ENCODE measurements at places on chromosomes 4 and X. TPM values are rescaled to one million over a fixed set of nuclear protein-coding genes. Genes with fewer than 3 reads are reported as not detected.

GRCh38 chr4:138401334-138401733, 159.2 kb upstream of the SLC7A11 start:
- no peaks in the 10 kb centered on the region for H3K36me3 ChIP-seq
- H3K27ac ChIP-seq, result peak overlapping the region; percentile 21
- H3K4me1 ChIP-seq, result peaks cover 33% of the 10 kb centered on the region
- no peaks in the 10 kb centered on the region for H3K27me3 ChIP-seq
- DNase-seq, result peak; percentile 19

GRCh38 chr4:76996445-76996844, 46.9 kb downstream of the SEPTIN11 start:
- peaks cover 14% of the 10 kb centered on the region for H3K4me1 ChIP-seq
- no peak overlapping the region for H3K4me3 ChIP-seq
- H3K36me3 ChIP-seq, result no peaks in the 10 kb centered on the region
- H3K27ac ChIP-seq, result no peak overlapping the region
- no peak for DNase-seq

- DNase-seq, result peak; percentile 56
- no peaks in the 10 kb centered on the region for H3K4me1 ChIP-seq
- peaks cover 71% of the 10 kb centered on the region for H3K27me3 ChIP-seq
- H3K36me3 ChIP-seq, result no peaks in the 10 kb centered on the region
- H3K27ac ChIP-seq, result no peak overlapping the region
Measured at GRCh38 chr4:129378364-129378763, 282.4 kb downstream of the C4orf33 start.

- peak; percentile 59 for DNase-seq
- H3K4me3 ChIP-seq, result no peak overlapping the region
- H3K4me1 ChIP-seq, result no peaks in the 10 kb centered on the region
- H3K27ac ChIP-seq, result no peak overlapping the region
- H3K27me3 ChIP-seq, result no peaks in the 10 kb centered on the region
Measured at GRCh38 chr4:107740381-107740780, 20.3 kb upstream of the PAPSS1 start.

GRCh38 chrX:140508958-140509357, 4.1 kb upstream of the SOX3 start:
- peaks cover 100% of the 10 kb centered on the region for H3K27me3 ChIP-seq
- DNase-seq, result no peak
- H3K36me3 ChIP-seq, result no peaks in the 10 kb centered on the region
- H3K4me3 ChIP-seq, result no peak overlapping the region
- H3K4me1 ChIP-seq, result no peaks in the 10 kb centered on the region

- H3K4me1 ChIP-seq, result no peaks in the 10 kb centered on the region
- H3K36me3 ChIP-seq, result no peaks in the 10 kb centered on the region
- no peak for DNase-seq
- no peak overlapping the region for H3K4me3 ChIP-seq
- no peak overlapping the region for H3K27ac ChIP-seq
- H3K27me3 ChIP-seq, result no peaks in the 10 kb centered on the region
Measured at GRCh38 chrX:98490670-98491069, 1607.0 kb downstream of the RPA4 start.

- no peak overlapping the region for H3K4me3 ChIP-seq
- no peaks in the 10 kb centered on the region for H3K36me3 ChIP-seq
- no peak for DNase-seq
Measured at GRCh38 chr4:65651031-65651430, 19.3 kb downstream of the EPHA5 start.

GRCh38 chrX:124249345-124249744, 83.1 kb upstream of the TEX13D start:
- H3K27me3 ChIP-seq, result no peaks in the 10 kb centered on the region
- H3K36me3 ChIP-seq, result no peaks in the 10 kb centered on the region
- H3K4me3 ChIP-seq, result no peak overlapping the region
- H3K27ac ChIP-seq, result no peak overlapping the region

The TRAPPC11 gene
- total RNA-seq, result 23.5 TPM

The JCHAIN gene
- not detected for total RNA-seq

The SCML2 gene
- total RNA-seq, result 6.1 TPM

The VCX3A gene
- total RNA-seq, result 0.48 TPM

Measured in cardiac muscle cell (in vitro differentiated cells and primary cell).